ENCODE measurements at places on chromosomes 6 and 20.

GRCh38 chr6:63897459-63897858 is 261.9 kb downstream of the PHF3 start:
- no peak for DNase-seq

DNA sequence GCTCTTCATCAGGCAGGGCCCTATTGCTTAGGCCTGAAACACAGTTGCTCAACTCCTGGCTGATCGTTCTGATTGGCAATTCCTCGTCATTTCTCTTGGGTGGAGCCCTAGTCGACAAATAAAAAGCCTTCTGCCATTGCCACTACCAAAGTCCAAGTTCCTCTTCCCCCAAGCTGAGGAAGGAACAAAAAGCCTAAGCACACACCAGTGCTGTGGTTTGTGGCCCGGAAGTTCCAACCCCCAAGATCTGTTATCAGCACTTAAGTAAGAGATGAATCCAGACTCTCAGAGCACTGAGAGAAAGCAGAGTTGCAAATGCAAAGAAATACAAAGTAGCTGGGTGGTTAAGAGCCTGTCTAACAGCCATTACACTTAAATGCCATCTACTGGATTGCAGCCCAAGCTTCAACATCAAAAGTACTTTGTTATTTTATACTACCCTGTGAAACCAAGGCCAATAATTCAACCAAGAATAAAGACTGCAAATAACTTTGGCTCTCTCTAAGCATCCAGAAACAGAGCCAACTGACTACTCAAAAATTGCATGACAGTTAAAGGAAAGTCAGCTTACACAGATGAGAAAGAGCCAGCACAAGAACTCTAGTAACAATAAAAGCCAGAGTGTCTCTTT is 1024.0 kb downstream of the GRIK2 start:
- no peak for DNase-seq

DNA sequence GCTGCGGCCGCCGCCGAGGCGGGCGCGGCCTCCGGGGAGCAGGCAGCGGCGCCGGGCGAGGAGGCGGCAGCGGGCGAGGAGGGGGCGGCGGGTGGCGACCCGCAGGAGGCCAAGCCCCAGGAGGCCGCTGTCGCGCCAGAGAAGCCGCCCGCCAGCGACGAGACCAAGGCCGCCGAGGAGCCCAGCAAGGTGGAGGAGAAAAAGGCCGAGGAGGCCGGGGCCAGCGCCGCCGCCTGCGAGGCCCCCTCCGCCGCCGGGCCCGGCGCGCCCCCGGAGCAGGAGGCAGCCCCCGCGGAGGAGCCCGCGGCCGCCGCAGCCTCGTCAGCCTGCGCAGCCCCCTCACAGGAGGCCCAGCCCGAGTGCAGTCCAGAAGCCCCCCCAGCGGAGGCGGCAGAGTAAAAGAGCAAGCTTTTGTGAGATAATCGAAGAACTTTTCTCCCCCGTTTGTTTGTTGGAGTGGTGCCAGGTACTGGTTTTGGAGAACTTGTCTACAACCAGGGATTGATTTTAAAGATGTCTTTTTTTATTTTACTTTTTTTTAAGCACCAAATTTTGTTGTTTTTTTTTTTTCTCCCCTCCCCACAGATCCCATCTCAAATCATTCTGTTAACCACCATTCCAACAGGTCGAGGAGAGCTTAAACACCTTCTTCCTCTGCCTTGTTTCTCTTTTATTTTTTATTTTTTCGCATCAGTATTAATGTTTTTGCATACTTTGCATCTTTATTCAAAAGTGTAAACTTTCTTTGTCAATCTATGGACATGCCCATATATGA is 3.2 kb downstream of the MARCKS start:
- DNase-seq: no peak

DNA sequence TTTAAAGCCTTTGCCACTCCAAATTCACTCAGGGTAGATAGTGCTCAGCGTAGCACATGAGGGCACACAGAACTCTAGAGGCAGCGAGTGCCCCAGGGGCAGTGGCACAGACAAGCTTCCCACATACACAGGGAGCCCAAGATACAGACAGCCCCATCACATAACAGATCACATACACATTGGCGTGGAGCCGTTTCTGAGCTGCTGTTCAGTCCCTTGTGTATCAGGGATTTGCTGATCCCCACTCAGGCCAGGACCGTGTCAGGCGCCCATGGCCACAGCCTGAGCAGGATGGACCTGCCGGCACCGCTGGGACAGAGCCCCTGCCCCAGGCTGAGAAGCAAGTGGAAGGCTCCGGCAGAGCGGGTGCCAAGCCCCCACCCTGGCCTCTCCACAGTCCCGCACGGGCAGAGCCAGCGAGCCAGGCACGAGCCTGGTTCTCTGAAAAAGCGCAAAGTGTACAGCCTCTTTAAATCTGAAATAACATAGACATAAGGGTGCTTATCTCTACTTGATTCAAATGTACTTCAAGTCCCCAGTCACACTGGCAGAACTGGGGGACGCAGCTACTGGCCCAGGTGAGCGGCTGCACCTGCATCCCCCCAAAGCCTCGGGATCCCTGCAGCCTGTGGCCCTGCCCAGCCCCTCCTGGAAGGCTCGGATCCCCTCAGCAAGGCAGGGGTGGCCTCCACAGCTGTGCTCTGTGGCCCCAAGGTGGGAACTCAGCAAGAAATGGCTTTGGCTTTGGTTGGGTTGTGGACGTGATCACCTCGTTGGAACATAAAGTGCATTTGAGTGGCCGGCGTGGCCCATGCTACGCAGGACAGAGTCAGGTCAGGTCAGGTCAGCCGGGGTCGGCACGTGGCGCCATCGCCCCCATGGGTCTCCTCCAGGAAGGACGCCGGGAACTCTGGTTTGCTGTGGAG is 231.3 kb downstream of the ERMARD start:
- DNase-seq: no peak

- DNase-seq: no peak
Observed at GRCh38 chr6:29955783-29956182, 13.5 kb downstream of the HLA-A start.

Data from stimulated activated CD4-positive, alpha-beta T cell treated with anti-CD3 and anti-CD28 coated beads, Interleukin-4, amount 100 ng/mL, for 1 hour (primary cell).